Stimulated activated CD8-positive, alpha-beta memory T cell treated with anti-CD3 and anti-CD28 coated beads, Interleukin-4, amount 100 ng/mL, for 48 hours (primary cell): ENCODE measurements at places on chromosomes 7 and 10.
A peak's percentile ranks its signal among the peaks of the same experiment; 100 is the strongest.

DNA sequence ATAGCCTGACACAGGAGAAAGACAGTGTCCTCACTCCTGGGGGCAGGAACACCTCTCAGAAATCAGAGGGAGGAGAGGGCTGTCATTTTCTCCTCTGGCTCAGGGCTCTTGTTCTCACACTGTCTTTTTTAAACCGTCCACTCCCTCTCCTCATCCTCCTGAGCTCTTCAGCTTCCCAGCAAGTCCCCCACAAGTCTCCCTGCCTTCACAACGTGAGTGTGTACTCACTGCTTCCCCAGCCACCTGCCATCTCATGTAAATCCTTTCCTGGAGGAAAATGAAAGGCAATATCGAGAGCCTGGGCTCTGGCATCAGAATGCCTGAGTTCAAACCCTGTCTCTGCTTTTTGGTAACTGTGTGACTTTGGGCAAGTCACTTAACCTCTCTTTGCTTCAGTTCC lies 5.7 kb downstream of the LLCFC1 start:
- DNase-seq: no peak

GRCh38 chr10:50310560-50311174 lies 59.4 kb upstream of the ASAH2 start:
- DNase-seq: peak; percentile 57

GRCh38 chr10:121069061-121069850 lies 218.1 kb downstream of the WDR11 start:
- no peak for DNase-seq

DNA sequence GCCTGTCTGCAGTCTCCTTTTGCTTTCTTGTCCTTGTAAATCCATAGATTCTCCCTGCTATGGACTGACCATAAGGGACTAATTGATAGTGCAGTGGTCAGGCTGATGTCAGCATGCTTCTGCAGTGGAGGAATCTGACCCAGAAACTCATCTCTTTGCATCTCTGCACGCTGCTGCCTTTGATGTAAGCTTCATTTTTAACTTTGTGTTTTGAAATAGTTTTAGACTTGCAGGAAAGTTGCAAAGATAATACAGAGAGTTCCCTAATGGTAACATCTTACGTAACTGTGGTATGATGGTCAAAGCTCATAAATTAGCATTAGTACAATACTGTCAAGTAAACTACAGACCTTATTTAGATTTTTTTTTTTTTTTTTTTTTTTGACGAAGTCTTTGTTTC lies 89.6 kb downstream of the GALNT17 start:
- DNase-seq: no peak

DNA sequence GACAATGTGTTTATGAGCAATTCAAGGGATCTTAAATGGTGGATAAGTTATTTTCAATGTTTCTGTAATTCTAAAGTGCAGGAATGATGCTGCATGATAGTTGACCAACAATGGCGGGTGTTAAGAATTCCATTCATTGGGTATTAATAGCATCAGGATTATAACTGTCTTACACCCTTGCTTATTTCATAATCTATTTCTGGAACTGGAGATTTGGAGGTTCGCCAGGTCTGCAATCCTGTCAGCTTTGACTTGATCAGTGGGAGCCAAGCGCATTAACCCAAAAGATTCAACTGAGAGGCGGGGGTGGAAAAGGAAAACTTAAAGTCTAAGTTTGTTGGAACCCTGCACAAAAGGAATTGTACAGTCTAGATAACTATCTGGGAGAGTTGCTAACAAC lies 114.9 kb upstream of the ZEB1 start:
- no peak for DNase-seq

GRCh38 chr10:62048919-62049623 lies 147.6 kb downstream of the ARID5B start:
- DNase-seq: peak; percentile 82

DNA sequence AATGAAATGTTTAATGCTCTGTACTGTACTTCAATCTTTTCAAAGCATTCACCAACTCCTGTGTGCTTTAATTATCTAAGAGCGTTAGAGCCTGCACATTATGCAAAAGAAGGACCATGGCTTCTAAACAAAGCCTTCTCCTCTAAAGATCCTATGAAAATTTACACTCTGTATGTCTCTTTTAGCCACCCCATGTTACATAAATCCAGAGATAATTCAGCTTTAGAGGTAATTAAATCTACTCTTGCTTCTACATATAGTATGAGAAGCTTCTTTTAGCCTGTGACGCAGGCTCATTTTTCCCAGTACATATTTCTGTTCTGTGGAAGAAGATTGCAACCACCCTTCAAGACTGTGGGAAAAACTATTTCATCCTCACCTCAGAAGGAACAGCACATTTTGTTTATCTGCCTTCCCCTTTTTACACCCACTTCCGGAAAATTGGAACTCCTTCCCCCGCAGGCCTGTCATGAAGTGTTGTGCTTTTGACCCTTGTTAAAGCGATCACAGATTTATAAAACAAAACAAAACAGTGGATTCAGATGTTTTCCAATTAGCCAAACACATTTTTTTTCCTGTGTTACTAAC lies 8.1 kb upstream of the TAS2R16 start:
- no peak for DNase-seq

DNA sequence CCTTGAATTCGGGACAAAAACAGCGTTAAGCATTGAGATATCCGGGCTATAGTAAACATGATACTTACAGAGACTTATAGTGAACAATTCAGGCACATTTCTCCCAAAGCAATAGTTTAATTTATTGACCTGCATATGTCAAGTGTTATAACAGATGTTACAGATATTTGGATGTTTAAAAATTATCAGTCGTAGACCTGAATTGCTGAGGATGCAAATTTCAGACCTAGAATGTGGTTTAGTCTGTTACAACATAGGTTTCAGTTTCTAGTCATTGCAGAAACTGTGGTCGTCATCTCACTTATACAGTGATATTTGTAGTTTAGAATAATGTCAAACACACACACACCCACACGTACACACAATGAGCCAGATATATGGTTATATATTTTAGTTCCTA lies 85.2 kb downstream of the VTI1A start:
- DNase-seq: no peak

DNA sequence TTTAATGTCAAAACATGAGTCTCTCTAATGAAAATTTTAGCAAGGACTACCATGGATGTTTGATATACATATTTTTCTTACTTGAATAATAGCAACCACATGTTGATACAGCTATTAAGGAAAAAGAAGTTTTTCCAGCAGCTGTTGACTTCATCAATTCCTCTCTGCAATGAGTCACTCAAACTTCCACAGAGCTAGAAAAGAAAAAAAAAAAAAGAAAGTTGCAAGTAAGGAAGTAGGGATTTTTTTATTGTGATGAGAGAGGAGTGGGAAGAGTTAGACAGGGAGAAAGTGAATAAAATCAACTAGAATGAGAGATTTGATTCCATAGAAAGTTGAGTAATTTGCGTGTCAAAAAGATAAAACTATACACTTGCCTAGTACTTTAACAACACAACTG lies 46.2 kb downstream of the CAV1 start:
- DNase-seq: no peak

DNA sequence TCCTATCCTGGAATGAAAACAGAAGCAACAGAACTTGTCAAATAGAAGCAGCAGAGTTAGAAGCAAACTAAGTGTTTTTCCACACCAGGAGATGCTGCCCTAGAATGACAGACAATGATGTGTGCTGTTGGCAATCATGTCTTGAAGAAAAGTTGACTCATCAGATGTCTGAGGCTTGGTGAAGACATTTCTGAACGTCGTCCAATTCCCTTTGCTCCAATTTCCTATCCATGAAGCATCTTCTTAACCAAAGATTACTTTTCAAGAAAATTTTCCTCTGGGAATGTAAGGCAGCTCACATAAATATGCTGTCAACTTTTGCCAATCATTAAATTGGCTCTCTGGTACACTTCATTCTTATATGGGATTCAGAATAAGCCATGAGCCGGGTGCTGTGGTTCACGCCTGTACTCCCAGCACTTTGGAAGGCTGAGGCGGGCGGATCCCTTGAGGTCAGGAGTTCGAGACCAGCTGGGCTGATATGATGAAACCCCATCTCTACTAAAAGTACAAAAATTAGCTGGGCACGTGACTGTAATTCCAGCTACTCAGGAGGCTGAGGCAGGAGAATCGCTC lies 34.6 kb downstream of the MALSU1 start:
- DNase-seq: no peak

DNA sequence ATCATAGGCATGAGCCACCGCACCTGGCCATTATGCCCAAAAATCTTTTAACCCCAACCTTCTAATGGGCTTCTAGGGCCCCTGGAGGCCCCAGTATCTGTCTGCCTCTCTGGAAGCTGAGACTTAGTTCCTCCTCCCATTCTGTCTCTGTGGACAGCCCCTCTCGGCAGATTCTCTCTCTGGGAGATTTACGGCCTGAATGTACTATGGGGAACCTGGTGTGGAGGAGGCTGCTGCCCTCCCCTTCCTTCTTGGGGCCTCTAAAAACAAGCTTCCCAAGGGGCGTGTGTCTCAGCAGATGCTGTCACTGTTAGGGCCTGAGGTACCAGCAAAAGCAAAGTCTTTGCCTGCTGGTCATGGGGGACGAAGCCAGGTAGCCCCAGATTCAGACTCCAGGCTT lies 35.8 kb upstream of the PRKAR1B start:
- no peak for DNase-seq

DNA sequence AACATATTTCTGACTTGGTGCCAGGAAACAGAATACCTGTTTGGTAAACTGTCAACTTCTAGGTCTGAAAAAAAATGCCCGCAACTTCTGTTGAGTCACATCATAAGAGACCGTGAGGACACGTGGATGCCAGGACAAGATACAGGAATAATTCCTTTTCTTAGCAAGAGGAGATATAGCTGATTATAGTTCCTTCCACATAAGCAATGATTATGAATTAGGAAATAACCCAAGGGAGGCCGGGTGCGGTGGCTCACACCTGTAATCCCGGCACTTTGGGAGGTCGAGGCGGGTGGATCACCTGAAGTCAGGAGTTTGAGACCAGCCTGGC lies 75.2 kb downstream of the CDC123 start:
- no peak for DNase-seq

DNA sequence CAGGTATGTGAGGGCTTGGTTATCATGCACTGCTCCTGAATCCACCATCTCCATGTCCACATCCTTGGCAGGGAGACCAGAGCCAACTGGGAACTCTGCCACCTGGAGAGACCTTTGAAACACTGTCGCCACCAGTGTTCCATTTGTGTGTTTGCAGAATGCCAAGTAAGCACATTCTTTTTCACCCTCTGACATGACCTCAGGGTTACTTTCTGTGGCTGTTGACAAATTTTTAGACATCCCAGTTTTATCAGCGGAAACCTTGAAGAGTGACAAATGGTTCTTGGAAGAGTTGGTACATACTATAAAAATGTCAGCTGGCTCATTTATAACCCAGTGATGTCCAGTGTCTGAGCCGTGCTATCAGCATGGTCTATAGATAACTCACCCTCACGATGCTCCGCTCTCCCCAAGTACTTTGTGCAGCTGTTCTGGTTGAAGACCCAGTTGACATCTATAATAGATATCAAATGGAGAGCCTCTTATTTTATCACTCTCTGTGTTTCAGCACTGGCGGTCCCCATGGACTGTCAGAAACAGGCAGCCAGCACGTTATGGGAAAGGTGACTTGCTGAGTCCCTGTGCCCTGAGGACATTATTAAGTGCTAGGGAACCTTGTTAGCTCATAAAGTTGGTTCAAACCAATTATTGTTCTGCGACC lies 563.1 kb upstream of the GALNT17 start:
- no peak for DNase-seq

- DNase-seq: no peak
Measured at GRCh38 chr7:131026297-131027000, 292.4 kb upstream of the KLF14 start.

GRCh38 chr7:83468251-83468739 lies 180.6 kb downstream of the SEMA3E start:
- no peak for DNase-seq

- DNase-seq: no peak
Measured at GRCh38 chr7:138374119-138374693, 85.9 kb upstream of the TRIM24 start.

- DNase-seq: no peak
Measured at GRCh38 chr7:120802751-120803150, 55.2 kb downstream of the TSPAN12 start.
